ENCODE measurements at places on chromosomes 6 and 20.

DNA sequence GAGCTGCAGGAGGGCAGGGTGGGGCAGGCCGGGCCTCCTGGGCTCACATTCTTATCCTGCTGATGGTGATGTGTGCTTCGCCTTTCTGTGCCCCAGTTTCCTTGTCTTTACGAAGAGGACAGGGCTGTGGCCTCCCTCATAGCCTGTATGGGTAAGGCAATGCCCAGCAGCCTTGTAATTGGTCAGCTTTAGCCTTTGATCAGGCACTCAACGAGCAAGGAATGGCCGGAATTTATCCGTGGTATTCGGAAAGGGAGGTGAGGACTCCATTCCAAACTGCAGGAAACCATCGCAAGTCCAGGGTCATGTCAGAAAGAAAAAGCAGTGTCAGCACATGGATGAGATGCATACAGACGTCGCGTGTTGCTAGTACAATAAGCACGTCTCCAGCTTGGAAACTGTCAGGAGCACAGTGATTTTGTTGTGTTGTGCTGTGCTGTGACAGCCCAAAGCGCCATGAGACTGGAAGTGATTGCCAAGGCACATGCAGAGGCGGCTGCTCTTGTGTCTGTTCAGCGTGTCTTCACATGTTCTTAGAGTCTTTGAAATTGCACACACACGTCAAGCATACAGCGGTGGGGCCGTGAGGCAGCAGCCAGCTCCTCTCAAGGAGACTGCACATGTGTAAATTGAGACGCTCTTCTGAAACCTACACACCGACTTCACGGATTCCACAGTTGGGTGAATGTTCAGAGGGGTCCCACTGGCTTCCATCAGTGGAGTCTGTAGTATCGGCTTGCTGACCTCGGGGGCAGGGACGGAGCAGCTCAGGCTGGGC lies 6.2 kb downstream of the SS18L1 start:
- DNase-seq: no peak

GRCh38 chr6:47066418-47066817 lies 24.3 kb upstream of the ADGRF1 start:
- DNase-seq: no peak

DNA sequence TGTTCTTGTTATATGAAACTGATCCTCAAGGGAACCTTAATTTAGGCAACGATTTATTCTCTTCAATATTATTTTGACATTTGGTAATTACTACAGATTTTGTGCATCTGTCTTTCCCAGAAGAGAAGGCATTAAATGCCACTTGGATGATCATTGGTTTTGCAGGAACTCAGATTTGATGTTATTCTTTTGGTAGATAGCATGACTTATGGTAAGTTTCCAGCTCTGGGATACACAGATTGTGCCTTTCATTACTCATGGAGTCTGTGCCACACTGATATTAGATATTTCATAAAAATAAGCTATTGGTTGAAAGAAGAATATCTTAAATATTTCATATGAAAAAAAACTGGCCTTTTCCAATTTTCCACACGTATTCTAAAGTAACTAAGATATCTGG lies 120.1 kb downstream of the AIG1 start:
- DNase-seq: no peak

DNA sequence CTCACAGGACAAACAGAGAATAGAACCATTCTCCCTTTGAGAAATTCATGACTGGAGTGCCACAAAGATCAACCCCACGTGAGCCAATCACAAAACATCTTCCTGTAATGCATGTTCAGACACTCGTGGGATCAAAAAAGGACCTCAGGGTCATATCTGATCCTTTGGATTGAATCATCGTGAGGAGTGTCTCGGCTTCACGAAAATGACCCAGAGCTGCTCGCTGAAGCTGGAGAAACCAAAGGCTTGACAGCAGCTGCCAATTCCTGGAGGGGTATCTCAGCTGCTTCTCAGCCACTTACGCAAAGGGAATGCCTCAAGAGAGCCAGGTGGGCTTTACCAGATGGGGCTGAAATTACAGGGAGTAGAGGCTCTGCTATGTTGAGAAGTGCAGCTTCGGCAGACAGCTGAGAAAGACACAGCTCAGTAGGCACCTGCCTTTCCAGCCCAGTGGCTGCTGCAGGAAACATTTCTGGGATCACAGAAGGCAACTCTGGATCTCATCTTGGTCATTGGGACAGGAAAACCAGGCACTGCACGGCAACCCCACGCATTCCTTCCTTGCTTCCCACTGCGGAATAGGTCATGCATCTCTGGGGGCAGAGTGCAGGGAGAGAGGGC lies 813.1 kb downstream of the KIF16B start:
- DNase-seq: no peak

DNA sequence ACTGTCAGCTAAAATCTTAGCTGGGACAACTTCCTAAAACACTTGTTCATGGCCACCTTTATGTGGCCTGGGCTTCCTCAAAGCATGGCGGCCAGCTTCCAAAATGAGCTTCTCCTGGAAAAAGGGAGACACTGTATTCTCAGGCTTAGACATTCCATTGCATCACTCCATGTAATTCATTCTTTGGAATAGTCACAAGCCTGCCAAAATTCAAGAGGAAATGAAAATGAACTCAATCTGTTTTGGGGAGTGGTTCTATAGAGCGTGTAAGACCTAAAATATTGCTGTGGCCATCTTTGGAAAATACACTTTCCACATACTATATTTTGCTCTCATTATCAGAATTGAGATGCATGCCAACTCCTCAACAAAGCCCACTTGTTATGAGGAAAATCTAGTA lies 687.0 kb downstream of the KIF16B start:
- DNase-seq: no peak

- DNase-seq: no peak
These were observed 28.1 kb upstream of the OLIG3 start for GRCh38 chr6:137522198-137522798.

DNA sequence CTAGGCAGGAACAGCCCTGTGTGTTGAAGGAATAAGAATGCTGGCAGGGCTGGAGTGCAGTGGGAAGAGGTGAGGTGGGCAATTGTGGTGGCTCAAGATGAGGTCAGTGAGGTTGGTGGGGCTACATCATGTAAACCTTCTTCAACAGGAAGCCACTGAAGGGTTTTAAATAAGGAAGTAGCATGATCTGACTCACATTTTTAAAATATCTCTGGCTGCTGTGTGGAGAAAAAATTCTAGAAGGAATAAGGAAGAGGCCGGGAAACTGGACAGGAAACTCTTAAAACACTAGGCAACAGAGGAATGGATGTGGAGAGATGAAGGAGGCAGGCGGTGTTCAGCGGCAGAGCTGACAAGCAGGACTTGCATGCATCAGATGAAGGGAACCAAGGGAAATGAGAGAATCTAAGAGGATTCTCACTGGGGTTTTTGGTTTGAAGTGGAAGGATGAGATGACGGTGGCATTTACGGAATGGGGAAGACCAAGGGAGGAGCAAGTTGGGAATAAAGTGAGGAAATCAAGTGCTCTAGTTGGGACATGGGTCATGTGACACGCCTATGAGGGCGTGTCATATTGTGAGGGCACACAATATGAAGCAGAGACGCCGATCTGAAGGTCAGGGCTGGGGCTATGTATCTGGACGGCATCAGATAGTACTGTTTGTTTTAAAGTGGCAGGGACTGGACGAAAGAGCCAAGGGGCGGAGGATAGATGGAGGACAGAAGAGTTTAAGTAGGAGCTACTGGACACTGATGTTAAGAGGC lies 18.2 kb downstream of the TMEM242 start:
- DNase-seq: no peak

DNA sequence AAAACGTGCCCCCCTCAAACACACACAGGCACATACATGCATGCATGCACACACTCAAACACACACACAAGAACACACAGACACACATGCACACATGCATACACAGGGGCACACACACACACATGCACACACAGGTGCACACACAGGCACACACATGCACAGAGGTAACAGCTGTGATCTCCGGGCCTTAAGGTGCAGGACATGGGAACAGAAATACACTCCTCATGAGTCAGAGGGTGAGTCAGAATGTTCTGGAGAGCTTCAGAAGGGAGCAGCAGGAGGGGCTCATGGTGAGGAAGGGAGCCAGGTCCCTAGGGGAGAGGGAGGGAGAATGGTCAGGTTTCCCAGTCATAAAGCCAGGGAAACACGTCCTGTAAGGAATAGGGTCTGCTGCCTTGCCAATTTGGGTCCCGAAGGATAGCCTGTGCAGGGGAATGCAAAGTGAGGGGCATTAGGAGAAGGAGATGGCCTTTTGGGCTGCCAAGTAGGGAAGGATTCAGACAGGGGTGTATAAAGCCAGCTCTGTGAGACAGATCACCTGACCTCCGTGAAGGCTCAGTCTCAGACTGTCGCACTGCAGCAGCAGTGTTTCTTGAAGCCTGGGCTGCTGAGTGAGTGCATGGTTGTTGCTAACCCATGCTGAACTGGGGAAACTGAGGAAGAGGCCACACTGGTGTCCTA lies 123.9 kb downstream of the MAFB start:
- DNase-seq: no peak

- DNase-seq: no peak
These were observed 104.2 kb downstream of the AGPAT4 start for GRCh38 chr6:161169696-161170095.

GRCh38 chr20:32709632-32710121 lies 33.6 kb downstream of the COMMD7 start:
- no peak for DNase-seq

DNA sequence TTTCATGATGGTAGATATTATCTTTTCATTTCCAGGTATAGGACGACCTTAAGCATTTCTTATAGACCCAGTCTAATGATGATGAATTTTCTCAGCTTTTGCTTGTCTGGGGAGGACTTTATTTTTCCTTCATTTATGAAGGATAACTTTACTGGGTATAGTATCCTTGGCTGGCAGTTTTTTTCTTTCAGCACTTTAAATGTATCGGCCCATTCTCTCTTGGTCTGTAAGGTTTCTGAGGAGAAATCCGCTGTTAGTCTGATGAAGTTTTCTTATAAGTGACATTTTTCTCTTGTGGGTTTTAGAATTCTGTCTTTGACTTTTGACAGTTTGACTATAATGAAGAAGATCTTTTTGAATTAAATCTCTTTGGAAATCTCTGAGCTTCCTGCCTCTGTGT lies 144.7 kb upstream of the SLC22A23 start:
- no peak for DNase-seq

DNA sequence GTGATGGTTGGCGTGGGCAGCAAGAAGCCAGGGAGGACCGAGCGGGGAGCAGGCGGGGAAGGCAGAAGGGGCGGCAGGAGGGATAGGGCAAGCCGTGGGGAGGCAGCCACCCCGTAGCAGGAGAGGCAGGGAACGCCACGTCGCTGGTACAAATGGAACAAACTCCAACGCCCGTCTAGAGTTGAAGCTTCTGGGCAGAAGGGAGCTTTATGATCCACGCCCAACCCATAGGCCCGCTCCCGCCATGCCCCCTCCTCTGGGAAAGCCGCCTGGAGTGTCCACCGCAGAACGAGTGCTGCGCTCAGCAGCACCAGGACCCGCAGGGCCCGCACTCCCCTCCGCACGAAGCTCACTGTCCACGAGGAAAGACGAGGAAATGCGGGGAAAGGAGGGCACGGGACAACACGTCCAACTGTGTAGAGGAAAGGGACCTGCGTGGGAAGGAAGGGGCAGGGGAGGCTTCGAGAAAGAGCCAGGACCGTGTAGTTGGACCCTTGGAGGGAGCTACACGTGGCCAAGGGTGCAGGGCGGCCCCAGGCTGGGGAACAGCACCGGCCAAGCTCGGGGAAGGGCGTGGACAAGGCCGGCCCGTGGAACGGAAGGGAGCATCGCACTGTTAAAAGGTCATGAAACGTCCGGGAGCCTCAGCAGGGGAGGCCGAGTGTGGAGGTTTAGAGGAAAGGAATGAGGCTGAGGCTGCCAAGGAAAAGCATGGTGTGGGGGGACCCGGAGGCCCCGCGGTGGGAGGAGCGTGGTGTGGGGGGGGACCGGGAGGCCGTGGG lies 204.0 kb downstream of the DLL1 start:
- DNase-seq: peak; percentile 29

GRCh38 chr6:159806021-159806458 lies 6.0 kb downstream of the PNLDC1 start:
- no peak for DNase-seq

GRCh38 chr6:78910591-78911171 lies 43.3 kb downstream of the IRAK1BP1 start:
- DNase-seq: no peak

DNA sequence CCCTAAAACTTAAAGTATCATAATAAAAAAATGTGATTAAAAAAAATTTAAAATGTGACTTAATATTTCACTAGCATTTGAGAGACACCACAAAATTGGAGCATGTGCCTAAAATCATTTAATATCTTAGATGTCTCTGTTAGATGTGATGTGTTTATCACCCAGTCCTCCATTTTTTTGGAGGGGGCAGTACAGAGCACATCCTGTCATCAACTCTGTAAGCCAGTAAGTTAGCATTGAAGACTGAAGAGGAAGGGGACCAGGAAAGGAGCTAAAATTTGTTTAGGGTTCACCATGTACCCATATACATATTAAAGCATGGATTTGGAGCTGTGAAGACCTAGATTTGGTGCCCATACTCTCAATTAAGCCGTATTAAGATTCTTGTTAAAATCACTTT lies 30.7 kb upstream of the ADIG start:
- DNase-seq: no peak

GRCh38 chr6:108988296-108988695 lies 106.3 kb downstream of the SESN1 start:
- DNase-seq: no peak

DNA sequence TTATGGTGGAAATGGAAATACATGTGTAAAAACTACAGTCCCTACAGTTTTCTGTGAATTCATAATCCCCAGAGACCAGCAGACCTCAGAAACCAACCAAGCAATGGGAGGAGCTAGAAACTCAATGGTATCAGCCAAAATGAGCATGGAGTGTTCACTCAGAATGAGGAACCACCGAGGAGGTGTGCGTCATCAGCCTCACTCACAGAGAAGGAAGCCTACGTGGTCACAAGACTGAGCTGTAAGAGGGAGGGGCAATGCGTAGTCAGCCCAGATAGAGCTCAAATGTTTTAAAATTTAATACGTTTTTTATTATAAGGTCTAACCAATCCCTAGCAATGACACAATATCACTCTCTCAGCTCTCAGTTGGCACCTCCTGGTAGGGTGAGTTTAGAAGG lies 17.4 kb downstream of the MYLK4 start:
- peak; percentile 41 for DNase-seq

- DNase-seq: no peak
These were observed 130.5 kb downstream of the HFE start for GRCh38 chr6:26217714-26218075.

DNA sequence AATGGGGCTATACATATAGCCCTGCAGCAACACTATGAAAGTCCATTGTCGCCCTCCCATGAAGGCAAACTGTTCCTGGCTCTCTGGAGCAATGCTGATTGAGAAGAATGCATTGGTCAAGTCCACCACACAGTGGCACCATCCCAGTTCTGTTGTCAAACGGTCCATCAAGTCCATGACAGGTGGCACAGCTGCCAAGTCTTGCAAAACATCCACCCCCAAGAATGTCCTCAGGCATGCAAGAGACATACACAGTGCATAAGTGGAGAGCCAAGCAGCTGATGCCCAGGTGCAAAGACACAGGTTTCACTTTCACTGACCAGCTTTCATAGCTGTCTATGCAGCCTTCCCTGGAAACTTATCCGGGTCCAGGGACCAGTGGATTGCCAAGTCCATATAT lies 17.5 kb downstream of the ZNF391 start:
- no peak for DNase-seq

- no peak for DNase-seq
These were observed 31.1 kb upstream of the ENPP4 start for GRCh38 chr6:46098678-46099077.

- DNase-seq: no peak
These were observed 34.9 kb downstream of the NHLRC1 start for GRCh38 chr6:18087396-18088165.

Measured in CD4-positive, alpha-beta T cell treated with Interleukin-4 for 1 hour (primary cell).